ENCODE measurements at places on chromosomes 1 and 21. TPM values are rescaled to one million over a fixed set of nuclear protein-coding genes. Genes with fewer than 3 reads are reported as not detected.

DNA sequence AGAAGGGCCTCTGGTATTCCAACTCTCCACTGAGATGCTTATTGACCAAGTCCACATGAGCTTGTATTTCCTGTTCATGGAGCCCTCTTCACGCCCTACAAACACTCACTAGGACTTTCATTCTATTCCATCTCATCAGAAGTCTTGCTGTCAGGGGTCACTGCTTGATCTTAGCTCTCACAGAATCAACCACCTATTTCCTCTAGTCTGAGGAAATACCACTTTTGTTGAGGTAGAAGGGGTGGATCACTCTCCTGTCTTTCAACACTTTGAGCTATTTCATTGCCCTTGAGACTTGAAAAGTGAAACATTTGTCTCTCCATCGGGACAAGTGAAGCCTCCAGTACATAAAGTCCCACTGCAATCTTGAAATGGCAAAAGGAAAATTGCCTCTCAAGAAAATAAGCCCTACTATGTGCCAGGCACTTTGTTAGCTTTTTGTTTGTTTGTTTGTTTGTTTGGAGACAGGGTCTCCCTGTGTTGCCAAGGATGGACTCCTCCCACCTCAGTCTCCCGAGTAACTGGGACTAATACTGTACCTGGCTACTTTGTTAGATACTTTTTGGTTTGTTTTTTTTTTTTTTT, 19.8 kb upstream of the FAM110D start:
- no peaks in the 10 kb centered on the region for H3K36me3 ChIP-seq
- no peak overlapping the region for H3K27ac ChIP-seq
- DNase-seq: no peak

GRCh38 chr21:26421724-26422123, 151.4 kb downstream of the CYYR1 start:
- H3K4me3 ChIP-seq: no peak overlapping the region
- H3K27me3 ChIP-seq: no peaks in the 10 kb centered on the region
- no peak overlapping the region for H3K27ac ChIP-seq
- no peak for DNase-seq

DNA sequence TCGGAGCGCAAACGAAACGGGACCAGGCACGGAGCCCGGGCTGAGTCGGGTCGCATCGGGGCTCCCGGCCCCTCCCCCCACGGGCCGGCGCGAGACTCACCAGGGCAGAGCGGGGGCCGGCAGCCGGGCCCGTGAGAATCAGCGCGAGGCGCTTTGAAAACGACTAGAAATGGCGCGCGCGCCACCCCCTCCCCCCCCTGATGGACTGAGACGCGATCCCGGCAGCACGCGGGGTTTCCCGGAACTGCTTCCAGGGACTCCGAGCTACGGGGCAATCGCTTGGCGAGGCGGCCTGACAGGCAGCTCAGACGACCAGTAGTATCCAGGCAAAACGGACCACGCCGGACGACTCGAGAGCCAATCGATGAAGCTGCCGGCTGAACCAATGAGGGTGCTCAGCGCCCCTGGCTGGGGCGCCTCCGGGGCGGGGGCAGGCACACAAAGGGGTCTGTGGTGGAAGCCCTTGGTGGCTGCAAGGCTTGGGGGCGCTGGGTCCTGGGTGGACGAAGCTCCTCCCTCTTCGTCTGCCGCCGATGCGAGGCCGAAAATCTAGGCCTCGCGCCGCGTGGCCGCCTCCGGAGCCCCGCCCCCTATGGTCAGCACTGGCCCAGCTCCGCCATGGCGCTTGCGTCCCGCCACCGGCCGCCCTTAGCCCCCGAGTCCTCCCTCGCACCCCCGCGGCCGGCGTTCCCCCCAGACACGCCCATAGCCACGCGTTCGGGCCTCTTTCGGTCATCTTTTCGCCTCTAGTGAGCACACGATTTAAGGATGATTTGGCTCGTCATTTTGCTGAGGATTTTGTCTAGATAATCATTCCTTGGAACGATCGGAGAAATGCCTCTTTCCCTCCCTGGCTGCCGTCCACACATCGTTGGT, at the start of gene HNRNPR:
Gene HNRNPR (minus strand): TSS at position 174 of the 876 bp plus-strand sequence. CDS start 3,276 bp downstream, outside the sequence.
- H3K27ac ChIP-seq: peak within 1 kb of the TSS; percentile 88
- H3K36me3 ChIP-seq: no peaks in the 10 kb centered on the region
- DNase-seq: peak; percentile 97
- H3K4me3 ChIP-seq: peak within 1 kb of the TSS; percentile 93

DNA sequence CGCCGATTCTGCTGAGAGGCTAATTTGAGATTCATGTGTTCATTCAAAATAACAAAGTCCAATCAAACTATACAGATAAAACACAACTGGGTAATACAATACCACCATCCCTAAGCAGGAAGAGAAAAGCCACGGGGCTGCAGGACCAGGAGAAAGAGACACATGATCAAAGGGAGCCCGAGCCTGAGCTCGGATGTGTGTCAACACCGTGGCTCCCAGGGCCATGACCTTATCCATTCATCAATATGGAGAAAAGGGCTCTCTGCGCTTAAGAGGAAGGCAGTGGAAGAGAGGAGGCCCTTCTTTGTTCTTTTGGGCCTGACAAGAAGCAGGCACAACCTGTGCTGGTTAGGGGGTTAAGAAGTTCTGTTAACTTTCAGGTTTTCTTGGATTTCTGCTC, 56.7 kb downstream of the HUNK start:
- no peaks in the 10 kb centered on the region for H3K4me1 ChIP-seq
- H3K4me3 ChIP-seq: no peak overlapping the region
- H3K27ac ChIP-seq: no peak overlapping the region
- no peak for DNase-seq
- no peaks in the 10 kb centered on the region for H3K27me3 ChIP-seq

GRCh38 chr1:201261771-201262547, 21.3 kb upstream of the PKP1 start:
- H3K36me3 ChIP-seq: no peaks in the 10 kb centered on the region
- no peaks in the 10 kb centered on the region for H3K4me1 ChIP-seq
- no peak for DNase-seq
- H3K4me3 ChIP-seq: no peak overlapping the region
- no peaks in the 10 kb centered on the region for H3K27me3 ChIP-seq

GRCh38 chr21:31332525-31332924, 11.5 kb downstream of the TIAM1 start:
- no peaks in the 10 kb centered on the region for H3K36me3 ChIP-seq
- H3K4me3 ChIP-seq: no peak overlapping the region
- no peak for DNase-seq
- no peak overlapping the region for H3K27ac ChIP-seq
- H3K27me3 ChIP-seq: no peaks in the 10 kb centered on the region
- H3K4me1 ChIP-seq: no peaks in the 10 kb centered on the region

DNA sequence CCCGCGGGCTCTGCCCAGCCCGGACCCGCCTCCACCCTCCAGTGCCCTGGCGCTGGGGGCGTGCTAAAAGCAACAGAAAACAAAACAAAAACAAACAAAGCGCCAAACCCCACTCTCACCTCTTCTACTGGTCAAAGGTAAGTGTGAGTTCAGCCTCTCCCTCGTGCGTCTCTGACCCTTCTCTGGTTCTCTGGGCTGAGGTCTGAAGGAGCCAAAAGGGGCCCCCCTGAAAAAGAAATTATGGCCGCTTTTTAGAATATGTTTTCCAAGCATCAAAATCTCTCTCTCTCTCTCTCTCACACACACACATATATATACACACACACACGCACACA, 133.5 kb upstream of the DPYD start:
- no peaks in the 10 kb centered on the region for H3K27me3 ChIP-seq
- H3K27ac ChIP-seq: no peak overlapping the region
- H3K4me3 ChIP-seq: peak overlapping the region; percentile 74
- peaks cover 12% of the 10 kb centered on the region for H3K4me1 ChIP-seq

Gene FCRL1
- 1.8 TPM for total RNA-seq

Gene MOB3C
- 42.3 TPM for total RNA-seq

DNA sequence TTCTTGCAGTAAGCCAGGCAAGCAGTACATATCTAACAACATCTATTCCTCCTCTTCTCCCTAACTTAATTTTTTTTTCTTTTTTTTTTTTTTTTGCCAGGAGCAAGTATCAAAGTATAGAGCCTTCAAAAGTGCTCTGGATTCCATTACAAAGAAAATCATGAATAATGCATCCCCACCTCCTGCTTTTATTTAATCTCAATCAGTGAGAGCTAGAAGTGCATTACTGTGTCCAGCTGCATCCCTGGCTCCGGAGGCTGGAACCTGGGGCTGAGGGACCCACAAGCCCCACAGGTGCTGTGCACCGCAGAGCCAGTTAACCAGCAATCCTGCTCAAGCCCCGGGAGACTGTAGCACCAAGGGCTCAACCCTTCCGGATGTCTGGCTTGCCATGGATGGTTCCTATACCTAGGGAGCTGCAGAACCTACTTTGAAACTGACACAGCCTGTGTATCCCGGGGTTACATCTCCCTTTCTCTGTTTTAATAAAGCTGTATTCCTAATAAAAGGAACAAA, 455.9 kb upstream of the RUNX1 start:
- no peaks in the 10 kb centered on the region for H3K36me3 ChIP-seq
- H3K4me3 ChIP-seq: no peak overlapping the region
- peaks cover 9% of the 10 kb centered on the region for H3K4me1 ChIP-seq
- H3K27me3 ChIP-seq: no peaks in the 10 kb centered on the region
- no peak for DNase-seq

- no peaks in the 10 kb centered on the region for H3K4me1 ChIP-seq
- no peaks in the 10 kb centered on the region for H3K36me3 ChIP-seq
- no peak overlapping the region for H3K4me3 ChIP-seq
- H3K27me3 ChIP-seq: no peaks in the 10 kb centered on the region
- no peak overlapping the region for H3K27ac ChIP-seq
These were observed 39.9 kb upstream of the RGL1 start for GRCh38 chr1:183764981-183765380.

Gene S100A3
- 25.0 TPM for total RNA-seq

GRCh38 chr1:30132602-30133286, 590.6 kb downstream of the MATN1 start:
- DNase-seq: no peak
- H3K4me1 ChIP-seq: no peaks in the 10 kb centered on the region
- no peak overlapping the region for H3K4me3 ChIP-seq
- H3K27ac ChIP-seq: no peak overlapping the region
- H3K27me3 ChIP-seq: no peaks in the 10 kb centered on the region

DNA sequence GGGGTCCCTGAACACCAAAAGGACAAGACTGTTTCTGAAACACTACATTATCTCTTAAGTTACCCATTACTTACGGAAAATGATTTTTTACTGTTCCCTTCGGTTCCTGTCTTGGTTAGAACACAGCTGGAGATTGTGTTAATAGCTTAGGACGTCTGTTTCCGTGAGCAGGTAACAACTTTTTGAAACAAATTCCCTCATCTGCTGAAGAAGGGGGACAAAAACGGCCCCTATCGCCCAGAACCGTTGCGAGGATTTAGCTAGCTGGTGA, 67.8 kb downstream of the SLC35A3 start:
- H3K36me3 ChIP-seq: no peaks in the 10 kb centered on the region
- peak overlapping the region; percentile 82 for H3K4me3 ChIP-seq
- H3K27ac ChIP-seq: peak overlapping the region; percentile 83

Gene PADI2
- 0.27 TPM for total RNA-seq

- H3K4me1 ChIP-seq: peaks cover 20% of the 10 kb centered on the region
- no peaks in the 10 kb centered on the region for H3K36me3 ChIP-seq
- DNase-seq: no peak
These were observed 125.8 kb downstream of the PLPP3 start for GRCh38 chr1:56453417-56454078.

- H3K4me3 ChIP-seq: no peak overlapping the region
- H3K36me3 ChIP-seq: no peaks in the 10 kb centered on the region
- H3K27ac ChIP-seq: no peak overlapping the region
- H3K27me3 ChIP-seq: no peaks in the 10 kb centered on the region
- peaks cover 5% of the 10 kb centered on the region for H3K4me1 ChIP-seq
These were observed 14.9 kb upstream of the CD247 start for GRCh38 chr1:167532964-167533824.

- H3K36me3 ChIP-seq: no peaks in the 10 kb centered on the region
- DNase-seq: no peak
- H3K27me3 ChIP-seq: no peaks in the 10 kb centered on the region
- no peaks in the 10 kb centered on the region for H3K4me1 ChIP-seq
- no peak within 1 kb of the TSS for H3K27ac ChIP-seq
These were observed at the start of gene RBP7 for GRCh38 chr1:9996624-9997582. TSS of gene RBP7 (plus strand) at chr1:9997228. CDS start at chr1:9997259, 31 bp downstream.

Gene PRDX1
- 246 TPM for total RNA-seq

- no peak for DNase-seq
- no peaks in the 10 kb centered on the region for H3K36me3 ChIP-seq
- H3K27ac ChIP-seq: no peak overlapping the region
These were observed 89.7 kb downstream of the GREM2 start for GRCh38 chr1:240522122-240522822.

DNA sequence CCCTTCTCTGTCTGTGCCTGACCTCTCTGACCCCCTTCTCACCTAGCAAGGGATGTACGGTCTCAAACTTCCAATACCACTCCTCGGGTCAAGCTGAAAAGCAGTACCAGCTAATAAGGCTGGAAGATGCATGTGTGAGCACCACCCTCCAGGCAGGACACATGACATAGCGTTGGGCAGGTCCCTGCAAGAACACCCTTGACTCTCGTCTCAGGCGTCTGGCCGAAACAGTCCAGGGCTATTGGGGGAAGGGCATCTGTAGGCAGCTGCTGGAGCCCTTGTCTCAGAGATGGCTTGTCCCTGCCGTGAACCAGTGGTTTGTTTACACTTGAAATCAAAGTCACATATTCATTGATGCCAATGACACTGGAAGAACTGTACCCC, 56.5 kb downstream of the CD46 start:
- peak overlapping the region; percentile 75 for H3K27ac ChIP-seq
- no peaks in the 10 kb centered on the region for H3K27me3 ChIP-seq
- H3K36me3 ChIP-seq: peaks cover 46% of the 10 kb centered on the region
- H3K4me3 ChIP-seq: peak overlapping the region; percentile 16
- H3K4me1 ChIP-seq: peaks cover 87% of the 10 kb centered on the region
- DNase-seq: no peak

DNA sequence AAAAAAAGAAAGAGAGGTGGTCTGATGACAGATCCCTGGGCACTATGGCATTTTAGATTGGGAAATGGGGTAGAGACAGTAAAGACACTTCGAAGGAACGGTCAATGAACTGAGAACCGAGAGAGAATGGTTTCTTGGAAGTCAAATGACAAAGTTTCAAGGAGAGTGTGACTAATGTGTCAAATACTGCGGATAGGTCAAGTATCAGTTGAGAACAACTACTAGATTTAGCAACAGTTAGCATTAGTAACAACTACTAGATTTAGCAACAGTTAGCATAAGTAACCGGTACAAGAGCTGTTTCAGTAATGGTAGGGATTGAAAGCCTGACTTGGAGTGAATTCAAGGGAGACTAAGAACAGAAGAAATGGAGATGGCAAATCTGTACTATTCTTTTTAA, 35.0 kb downstream of the UROD start:
- H3K4me3 ChIP-seq: no peak overlapping the region
- H3K4me1 ChIP-seq: no peaks in the 10 kb centered on the region

GRCh38 chr1:40423264-40423642, 27.0 kb upstream of the ZFP69B start:
- no peaks in the 10 kb centered on the region for H3K27me3 ChIP-seq
- H3K36me3 ChIP-seq: no peaks in the 10 kb centered on the region
- H3K4me1 ChIP-seq: peaks cover 11% of the 10 kb centered on the region
- H3K27ac ChIP-seq: no peak overlapping the region
- no peak overlapping the region for H3K4me3 ChIP-seq
